G401 (cell line): ENCODE measurements at places on chromosomes 16 and 17. TPM values are rescaled to one million over a fixed set of nuclear protein-coding genes. Genes with fewer than 3 reads are reported as not detected.

DNA sequence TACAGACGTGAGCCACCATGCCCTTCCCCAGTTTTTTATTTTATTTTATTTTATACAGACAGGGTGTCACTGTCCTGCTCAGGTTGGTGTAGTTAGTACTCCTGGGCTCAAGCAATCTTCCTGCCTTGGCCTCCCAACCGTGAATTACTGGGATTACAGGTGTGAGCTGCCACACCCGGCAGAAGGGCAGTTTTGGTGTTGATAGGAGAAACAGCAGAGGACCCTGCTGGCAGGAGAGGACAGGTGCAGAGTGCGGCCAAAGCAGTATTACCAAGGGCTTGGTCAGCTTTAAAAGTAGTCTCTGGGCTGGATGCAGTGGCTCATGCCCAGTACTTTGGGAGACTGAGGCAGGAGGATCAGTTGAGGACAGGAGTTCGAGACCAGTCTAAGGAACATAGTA lies 22.9 kb downstream of the FOXK2 start:
- DNase-seq, result no peak

DNA sequence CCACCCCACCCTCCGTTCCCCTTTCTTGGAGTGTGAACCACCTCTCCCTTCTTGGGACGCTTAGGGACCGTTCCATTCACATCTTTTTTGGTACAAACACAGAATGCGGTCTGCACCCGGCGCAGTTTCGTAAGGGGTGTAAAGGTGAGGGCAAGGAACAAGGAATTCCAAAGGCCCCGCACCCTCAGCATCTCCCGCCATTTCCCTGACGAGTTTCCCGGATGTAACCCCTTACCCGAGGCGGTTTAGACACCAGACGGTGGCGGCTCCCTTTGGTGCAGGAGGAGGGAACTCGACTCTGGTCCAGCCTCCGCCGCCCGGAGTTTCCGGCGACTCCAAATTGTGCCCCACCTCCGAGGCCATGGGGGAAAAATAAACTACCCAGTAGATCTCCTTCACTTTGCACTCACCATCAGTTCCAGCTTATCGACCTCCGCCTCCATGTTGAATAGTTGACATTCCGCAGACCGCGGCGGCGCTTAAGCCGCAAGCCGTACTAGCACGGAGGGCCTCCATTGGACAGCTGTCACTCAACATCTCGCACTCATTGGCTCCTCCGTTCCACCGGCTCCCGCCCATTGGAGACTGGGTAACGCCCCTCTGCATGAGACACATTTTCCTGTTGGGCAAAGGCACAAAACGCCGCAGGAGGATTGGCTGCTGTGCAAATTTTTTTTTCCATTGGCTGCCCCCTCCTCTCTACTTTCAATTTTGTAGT lies at the start of gene SKA2:
Gene SKA2 (minus strand): TSS at position 466 of the 718 bp plus-strand sequence. CDS start 23 bp downstream, at position 443.
- DNase-seq, result no peak

GRCh38 chr16:55297910-55298479 lies 26.0 kb upstream of the IRX6 start:
- DNase-seq, result no peak

- no peak for DNase-seq
These were observed 44.3 kb downstream of the TRAF4 start for GRCh38 chr17:28788100-28788499.

DNA sequence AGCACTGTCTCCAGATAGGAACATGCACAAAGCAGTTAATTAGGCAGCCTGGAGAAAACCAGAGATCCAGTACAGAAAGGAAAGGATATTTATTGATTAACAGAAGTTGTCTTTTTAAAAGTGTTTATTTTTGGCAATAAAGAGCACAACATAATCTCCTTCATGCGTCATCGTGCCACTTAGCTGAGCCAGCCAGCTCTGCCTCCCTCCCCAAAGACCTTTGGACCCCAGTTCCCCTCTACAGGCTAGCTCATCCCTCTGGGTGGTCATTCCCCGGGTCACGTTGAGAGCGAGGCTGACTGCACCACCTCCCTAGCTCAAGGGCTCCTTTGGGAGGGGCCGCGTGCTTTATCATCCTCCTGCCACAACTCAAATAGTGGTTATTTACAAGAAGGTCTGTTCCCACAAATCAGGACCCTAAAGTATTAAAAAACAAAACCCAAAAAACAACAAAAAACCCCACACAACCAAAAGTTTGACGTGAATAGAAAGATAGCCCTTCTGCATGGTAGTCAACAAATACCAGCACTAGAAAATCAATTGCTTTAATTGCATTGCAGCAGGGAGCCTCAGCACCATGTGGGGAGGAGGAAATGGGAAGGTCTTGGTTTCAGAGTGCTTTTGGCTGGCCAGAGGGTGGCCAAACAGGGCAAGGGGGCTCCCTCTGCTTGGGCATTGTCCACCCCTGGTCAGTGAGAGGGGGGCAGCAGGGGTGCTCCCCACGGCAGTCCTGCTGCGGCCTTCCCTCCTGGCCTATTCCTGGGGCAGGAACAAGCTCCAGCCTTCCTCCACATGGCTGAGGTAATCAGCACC lies 9.6 kb downstream of the POLR2C start:
- DNase-seq, result no peak

DNA sequence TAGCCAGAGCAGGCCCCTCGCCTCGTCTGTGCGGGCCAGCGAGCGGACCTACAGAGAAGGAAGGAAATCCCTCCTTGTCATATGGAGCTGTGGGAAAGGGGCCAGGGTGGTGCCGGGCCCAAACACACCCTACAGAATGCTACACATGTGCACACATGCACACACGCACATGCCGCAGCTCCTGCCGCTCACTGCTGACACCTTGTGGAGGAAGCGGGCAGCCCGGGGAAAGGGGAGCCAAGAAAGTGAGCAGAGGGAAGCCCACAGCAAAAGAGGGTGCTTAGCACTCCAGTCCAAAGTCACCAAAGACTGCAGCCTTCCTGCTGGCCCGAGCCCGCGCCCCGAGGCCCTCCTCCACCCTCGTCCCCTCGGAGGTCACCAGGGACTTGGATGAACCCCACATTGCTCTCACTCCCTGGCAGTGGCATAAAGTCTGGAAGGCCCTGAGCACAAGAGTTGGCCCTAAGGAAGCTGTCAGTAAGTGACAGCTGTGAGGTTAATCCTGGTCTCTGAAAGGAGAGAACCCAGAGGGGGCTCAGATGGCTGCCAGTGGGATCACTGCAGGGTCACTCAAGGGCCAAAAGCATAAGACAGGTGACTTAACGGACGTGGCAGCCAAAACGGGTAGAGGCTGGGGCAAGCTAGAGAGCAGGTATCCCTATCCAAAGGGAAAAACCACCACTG lies 68.2 kb downstream of the MYO18A start:
- peak; percentile 84 for DNase-seq

- DNase-seq, result no peak
These were observed 3.4 kb downstream of the TMED6 start for GRCh38 chr16:69348222-69348621.

DNA sequence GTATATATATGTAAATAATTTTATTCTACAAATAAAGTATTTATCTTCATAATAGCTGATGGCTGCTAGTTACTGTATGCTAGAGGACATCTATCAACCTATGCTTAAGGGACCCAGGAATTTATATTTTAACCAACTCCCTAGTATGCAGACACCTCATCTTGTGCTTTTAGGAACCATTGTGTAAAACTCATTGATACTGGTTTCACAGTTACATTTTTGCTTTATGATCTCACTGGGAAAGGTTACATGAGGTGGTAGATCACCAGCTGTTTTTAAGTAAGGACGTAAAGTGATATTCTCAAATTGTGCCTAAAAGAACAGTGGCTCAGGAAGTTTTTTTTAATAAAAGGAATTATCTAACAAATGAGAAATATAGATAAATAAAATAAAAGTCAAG lies 56.4 kb downstream of the VMP1 start:
- no peak for DNase-seq

- peak; percentile 73 for DNase-seq
These were observed at the start of gene DOC2B for GRCh38 chr17:181245-182049. Gene DOC2B, minus strand, starts transcription at chr17:181650. Its CDS starts 171 bp downstream, at chr17:181479.

DNA sequence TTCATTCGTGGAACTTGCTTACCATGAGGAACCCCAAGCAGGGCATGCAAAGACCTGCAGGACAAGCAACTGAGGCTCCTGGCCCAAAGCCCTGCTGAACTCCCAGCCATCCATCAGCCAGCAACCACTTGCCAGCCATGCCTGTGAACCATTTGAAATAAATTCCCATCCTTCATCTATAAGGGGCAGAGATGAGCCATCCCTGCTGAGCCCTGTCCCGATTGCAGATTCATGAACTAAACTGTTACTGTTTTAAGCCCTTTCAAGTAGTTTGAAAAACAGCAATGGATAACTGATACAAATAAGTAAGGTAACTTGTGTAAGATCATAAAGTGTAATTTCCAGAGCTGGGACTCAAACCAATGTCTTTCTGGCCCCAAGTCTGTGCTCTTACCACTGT lies 114.4 kb upstream of the WSCD1 start:
- DNase-seq, result no peak

The C1QL1 gene
- total RNA-seq, result 68.2 and 84.1 TPM in 2 replicates

The FBXW10B gene
- total RNA-seq, result not detected in 2 replicates

The ST6GALNAC2 gene
- total RNA-seq, result 14.3 and 30.6 TPM in 2 replicates

The APOBR gene
- 0.10 and 0.18 TPM in 2 replicates for total RNA-seq

The G6PC1 gene
- not detected in 2 replicates for total RNA-seq

The TEKT1 gene
- total RNA-seq, result not detected in 2 replicates
